ENCODE measurements at places on chromosomes 4 and X.

DNA sequence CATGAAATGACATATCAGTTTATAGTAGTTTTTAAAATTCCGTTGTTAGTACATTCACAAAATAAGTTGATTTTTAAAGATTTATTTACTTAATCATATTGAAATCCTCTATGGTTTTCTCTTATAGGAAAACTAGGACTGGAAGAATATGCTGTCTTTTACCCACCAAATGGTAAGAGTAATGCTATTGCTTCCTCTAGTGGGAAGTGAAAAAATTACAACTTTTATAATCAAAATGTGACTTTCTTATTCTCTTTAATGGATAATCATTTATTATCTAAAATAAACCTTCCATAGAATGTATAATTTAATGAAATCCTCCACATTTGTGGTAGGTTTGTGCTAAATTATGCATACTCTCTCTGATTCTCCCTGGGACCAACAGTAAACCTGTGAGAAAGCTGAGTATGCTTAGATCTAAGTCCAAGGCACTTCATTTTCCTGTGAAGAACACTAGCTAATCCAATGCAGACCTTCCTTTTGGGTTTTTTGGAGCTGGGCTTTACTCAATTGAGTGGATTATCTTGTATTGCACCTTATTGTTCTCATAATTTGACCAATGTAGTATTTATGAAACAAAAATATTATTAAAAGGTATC, 136.2 kb downstream of the TBC1D19 start:
- DNase-seq: peak; percentile 54

GRCh38 chrX:34560180-34560579, 96.9 kb downstream of the TMEM47 start:
- DNase-seq: no peak

- DNase-seq: peak; percentile 47
Measured at GRCh38 chr4:25783943-25784342, 78.8 kb downstream of the SEL1L3 start.

DNA sequence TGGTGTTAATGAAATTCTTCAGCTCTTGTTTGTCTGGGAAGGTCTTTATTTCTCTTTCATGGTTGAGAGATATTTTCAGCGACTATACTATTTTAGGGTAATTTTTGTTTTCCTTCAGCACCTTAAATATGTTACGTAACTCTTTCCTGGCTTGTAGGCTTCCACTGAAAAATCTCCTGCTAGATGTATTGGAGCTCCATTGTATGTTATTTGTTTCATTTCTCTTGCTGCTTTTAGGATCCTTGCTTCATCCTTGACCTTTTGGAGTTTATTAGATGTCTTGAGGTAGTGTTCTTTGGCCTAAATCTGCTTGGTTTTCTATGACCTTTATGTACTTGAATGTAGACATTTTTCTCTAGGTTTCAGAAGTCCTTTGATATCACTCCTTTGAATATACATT, 93.6 kb downstream of the MMRN1 start:
- DNase-seq: no peak

DNA sequence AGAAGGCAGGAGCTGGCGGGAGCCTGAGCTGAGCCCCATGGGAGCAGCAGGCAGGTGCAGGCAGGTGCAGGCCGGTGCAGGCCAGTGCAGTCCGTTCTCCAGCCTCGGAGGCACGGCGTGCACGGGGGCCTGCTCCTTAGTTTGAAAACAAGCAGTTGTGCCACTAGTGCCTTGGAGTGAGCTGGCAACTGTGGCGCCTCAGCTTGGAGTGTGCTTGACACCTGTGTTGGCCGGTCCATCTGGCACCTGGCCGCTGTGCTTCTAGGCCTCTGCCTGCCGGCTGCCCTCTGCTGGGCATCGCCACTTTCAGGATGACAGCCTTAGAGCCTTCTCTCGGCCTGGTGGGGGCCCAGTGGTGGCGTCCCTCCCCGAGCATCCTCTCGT, 47.9 kb downstream of the RGS12 start:
- no peak for DNase-seq

- DNase-seq: no peak
Measured at GRCh38 chr4:42148425-42148824, 4.0 kb downstream of the BEND4 start.

- DNase-seq: peak; percentile 29
Measured at GRCh38 chr4:153207567-153207966, 3.3 kb downstream of the TRIM2 start.

DNA sequence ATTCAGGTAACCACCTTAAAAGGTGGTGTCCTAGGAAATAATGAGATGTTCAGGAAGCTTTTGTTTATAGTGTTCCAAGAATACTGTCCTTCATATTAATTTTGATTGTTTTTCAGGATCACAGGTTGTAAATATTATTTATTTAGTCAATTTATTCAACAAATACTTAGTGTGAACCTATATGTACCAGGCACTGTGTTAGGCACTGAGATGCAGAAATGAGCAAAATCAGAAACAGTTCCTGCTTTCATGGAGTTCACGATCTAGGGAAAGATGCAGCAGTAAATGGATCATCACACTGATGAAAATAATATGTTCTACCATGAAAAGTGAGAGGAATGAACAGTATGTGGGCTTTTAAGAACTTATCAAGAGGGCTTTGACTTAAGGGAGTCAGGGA, 18.2 kb upstream of the PLA2G12A start:
- no peak for DNase-seq

DNA sequence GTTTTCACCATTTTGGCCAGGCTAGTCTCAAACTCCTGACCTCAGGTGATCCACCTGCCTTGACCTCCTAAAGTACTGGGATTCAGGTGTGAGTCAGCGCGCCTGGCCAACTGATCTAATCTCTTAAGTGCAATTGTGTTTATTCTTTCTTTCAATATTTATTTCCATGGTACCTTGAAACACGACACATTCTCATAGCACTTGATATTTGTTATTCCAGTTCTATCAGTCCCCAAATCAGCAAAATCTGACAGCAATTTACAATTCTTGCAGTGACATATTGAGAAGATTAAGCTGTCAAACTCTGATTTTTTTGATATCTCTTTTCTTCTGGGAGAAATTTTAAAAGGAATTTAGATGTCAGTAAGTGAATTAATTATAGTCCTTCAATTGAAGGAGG, 218.1 kb upstream of the FAT4 start:
- DNase-seq: no peak

DNA sequence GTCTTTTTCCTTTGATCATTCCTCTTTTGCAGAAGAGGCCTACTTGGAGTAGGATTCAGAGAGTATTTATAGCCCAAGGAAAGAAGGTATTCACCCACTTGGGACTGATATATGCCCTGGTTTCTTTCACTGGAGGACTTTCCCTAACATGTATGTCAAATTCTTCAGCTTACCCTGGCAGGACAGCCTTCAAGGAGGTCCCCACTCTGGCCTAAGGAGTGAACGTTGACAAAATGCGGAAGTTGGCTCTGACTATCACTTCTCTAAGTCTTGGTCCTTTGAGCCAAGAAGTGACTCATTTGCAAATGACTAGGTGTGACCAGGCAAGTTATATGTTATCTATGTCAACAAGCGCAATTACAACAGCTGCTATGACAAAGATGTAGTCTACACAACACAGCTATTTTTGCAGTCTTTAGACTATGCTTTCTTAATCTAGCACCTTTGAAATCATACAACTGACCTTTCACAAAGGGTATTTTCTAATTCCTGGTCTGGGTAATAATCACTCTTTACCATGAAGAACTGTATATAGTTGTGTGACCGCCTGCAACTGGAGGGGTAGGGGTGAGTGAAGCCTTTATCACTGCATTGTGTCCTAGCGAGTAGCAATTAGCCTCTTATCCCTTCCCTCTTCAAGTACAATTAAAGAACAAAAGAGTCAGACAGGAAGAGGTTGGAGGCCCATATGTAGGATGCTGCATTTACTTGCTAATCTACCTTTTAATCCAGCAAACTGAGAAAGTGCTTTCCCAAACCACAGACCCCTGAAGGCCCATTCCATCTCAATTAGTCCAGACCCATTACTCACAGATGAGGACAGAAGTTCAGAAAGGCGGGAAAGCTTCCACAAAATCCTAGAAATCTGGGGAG, 50.1 kb downstream of the RASGEF1B start:
- no peak for DNase-seq

DNA sequence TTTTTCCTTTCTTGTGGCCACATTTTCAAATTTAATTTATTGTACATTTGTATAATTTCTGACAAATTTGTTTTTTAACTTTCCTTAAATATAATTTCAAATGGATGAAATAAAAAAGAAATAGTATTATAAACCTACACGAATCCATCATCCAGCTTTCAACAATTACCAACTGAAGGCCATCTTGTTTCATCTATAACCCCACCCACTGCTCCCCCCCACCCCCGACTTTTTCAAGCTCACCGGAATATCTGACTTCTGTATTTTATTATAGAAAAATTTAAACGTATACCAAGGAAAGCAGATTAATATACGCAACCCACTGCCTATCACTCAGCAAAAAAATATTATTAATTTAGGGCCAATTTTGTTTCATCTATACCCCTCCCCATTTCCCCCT, 1.1 kb downstream of the MORF4L2 start:
- peak; percentile 44 for DNase-seq

GRCh38 chr4:46648088-46648744, 258.3 kb upstream of the GABRA2 start:
- DNase-seq: peak; percentile 69

DNA sequence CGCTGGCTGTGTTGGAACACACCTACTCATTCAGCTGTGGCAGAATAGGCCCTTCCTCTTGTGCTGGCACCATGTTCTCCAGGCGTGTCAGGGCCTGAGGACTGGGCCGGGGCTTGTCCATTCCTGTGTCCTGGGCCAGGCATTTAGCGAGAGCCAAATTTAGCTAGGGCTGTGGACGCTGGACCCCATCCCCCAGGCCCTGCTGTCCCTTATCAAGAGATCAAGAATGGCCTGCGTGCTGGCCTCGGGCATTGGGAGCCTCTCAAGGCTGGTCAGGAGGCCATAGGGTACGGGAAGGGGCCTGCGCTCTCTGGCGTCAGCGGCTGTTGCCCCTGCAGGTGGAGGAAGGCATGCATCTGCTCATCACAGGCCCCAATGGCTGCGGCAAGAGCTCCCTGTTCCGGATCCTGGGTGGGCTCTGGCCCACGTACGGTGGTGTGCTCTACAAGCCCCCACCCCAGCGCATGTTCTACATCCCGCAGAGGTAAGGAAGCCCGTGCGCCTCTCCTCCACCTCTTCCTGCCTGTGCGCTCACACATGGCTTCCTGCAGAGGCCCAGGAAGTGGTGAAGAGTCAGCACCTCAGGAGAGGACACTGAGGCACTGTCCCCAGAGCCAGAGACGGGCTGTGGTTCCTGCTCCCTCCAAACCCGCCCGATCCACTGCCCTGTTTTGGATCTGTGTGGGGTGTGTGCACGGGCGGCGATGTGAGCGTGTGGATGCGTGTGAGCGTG, 15.3 kb downstream of the ABCD1 start:
- DNase-seq: no peak

GRCh38 chrX:40688929-40689328, 41.6 kb upstream of the CXorf38 start:
- no peak for DNase-seq

GRCh38 chr4:78024085-78024484, 33.0 kb upstream of the FRAS1 start:
- DNase-seq: no peak

GRCh38 chrX:42948723-42949657, 171.0 kb upstream of the PPP1R2C start:
- peak; percentile 23 for DNase-seq

DNA sequence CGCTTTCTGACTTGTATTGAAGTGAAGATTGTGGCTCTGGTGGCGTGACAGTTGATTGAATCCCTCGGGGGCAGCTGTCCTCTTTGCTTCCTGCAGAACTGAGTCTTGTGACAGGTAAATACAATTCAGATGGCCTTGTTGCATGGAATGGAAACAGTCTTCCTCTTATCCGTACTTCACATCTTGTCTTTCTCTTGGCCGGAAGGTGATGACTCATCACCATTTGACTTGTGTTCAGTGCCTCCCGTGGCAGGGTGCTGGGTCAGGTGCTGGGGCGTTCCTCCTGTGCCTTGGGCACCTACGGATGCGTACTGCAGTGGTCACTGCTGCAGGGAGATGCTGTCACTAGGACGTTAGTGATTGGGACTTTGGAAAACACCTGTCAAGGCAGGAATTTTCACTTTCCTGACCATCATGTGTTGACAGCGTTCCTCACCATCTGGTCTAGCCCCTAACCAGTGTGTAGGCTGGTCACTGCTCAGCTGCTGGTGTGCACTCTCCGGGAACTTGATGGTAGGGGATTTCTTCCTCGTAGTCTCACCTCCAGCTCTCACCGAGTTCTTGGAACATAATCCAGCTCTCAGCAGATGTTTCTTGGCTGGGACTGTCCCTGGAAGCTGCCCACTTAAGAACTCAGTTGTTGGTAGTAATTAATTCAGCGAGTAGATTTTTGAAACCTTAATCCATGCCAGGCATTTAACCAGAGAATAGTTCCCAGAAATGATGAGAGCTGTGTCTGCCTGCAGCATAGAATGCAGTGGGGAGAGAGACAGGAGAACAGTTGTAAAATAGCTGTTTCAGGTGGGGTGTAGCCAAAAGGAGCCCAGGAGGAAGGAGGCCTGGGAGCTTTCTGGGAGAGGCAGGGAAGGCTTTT, 7.2 kb downstream of the TBC1D14 start:
- DNase-seq: no peak

Measured in cardiac muscle cell (in vitro differentiated cells and primary cell).